ENCODE measurements at places on chromosomes 2 and 18.

DNA sequence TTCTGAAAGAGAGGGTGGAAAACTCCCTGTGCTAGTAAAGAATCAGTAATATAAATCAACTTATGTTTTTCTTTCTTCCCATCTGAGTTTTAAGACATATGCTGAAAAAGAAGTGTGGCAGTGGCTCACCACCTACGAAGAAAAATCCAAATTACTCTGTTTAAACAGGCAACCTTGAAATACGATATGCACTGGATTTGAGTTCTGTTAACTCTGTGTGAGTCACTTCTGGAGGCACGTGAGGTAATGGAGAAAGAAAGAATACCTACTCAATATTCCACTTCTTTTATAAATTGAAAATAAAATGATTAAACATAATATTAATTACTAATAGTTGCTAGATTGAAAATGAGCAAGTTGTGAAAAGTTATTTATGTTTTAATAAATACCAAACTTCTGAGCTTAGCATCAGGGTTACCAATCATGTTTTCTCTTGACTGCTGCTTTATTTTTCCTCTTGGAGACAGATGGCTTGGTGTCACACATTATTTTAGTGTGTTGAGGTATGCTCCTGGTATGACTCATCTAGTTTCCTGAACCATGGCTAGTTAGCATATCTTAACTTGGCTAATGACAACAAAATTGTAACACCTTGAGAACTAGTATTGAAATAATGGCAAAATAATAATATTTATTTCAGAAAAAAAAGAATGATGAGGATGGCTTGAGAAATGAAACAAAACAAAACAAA is 1705.5 kb upstream of the PIK3C3 start:
- DNase-seq = no peak

DNA sequence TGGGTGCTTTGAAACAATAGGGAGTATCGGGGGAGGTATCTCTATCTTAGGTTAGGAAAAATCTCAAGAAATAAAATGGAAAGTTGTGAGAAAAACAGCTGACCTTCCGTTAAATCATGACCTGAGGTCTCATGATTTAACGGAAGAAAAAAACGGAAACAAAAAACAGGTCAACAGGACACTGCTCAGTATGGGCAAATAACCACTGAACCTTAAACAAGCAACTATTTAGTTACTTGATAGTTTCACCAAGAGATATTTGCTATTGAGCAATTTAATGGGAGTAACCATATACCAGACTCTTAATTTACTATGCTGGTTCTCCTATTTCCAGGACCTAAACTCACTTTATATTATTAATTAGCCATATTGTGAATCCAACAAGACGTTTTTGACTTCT is 150.8 kb downstream of the PARD3B start:
- no peak for DNase-seq

DNA sequence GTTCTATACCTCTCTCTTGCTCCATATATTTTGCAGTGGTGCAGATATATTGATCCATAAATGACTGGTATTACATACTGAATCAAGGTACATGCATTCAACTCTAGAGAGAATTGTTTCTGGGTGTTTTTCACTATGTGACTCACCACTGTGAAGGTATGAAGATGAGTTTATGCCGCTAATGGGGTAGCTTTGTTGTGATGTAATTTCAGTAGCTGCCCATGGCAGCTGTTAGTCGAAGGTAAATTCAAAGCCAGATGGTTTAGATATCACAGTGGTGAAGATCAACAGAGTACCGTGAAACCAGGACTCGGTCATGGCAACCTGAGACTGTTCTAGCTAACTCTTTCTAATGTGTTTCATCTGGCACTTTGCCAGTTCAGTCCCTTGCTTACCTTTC is 50.4 kb downstream of the PKP4 start:
- DNase-seq = no peak

- no peak for DNase-seq
Observed at GRCh38 chr2:24613154-24613814, 122.2 kb downstream of the NCOA1 start.

DNA sequence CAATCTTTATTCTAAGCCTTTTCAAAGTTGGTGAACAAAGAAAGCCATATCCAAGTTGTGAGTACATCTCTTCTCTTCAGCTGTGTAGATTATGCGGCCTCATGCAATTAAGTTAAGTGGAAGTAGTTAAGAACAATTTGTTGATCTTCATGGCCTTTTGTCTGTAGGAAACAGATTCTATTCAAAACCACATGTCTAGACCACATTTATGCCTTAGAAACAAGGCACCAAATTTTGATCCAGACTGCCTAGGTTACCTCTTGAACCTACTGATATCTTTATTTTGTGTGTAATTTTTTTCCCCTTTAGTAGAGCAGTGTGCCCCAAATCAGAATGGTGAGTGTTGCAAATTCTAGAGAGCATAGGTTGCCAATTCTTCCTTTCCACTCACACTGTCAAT is 101.6 kb upstream of the CERS6 start:
- DNase-seq = no peak

DNA sequence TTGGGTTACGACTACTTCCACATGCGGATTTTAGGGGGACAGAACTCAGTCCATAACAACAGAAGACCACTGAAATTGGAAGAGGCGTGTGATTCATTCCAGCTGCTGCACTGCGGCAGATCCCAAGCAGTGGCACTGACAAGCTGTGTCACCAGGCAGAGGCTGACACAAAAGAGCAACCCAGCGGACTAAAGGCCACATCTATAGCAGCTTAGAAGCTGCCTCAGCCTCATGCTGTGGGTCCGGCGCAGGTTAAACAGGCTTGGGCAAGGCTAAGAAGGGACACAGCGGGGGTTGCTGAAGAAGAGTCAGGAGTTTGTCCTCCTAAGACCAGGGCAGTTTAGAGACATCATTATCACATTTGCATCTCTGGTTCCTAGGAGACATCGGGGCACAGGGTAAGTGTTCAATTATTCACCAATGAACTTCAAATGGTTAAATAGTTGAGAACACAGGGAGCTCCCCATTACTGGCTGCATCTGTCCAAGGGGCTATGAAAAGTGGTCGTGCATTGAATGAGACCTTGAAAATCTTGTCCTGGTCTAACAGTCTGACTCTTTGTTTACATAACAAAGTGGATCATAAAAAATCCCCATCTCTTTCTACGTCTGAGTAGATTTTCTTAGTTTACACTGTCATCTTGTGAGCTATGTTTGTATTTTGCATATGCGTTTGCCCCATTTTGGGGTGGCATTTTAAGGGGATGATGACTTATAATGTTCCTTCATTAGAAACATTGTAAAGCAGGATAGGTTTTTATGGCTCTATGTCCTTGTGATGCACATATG is 162.3 kb upstream of the TRIB2 start:
- no peak for DNase-seq

DNA sequence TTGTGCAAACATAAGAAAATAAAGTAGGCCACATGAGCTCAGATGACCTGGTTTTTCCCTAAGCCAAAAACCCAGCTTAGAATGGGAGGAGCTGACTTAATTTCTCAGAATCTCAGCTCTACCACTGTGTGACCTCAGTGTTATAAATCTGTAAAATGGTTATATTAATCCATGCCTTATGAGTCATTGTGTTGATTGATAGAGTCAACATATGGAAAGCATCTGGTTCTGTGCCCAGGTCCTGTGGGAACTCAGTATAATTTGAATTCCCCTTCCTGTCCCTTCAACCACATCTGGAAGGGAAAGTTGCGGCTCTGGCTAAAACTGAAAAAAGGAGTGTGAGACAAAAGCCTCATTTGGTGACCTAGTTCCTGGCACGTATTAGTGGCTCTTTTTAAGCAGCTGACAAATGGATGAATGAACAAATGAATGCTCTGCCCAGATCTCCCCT is 25.7 kb downstream of the TMEM177 start:
- DNase-seq = no peak

GRCh38 chr2:234273887-234274584 is 222.8 kb downstream of the ARL4C start:
- DNase-seq = no peak

- no peak for DNase-seq
Observed at GRCh38 chr2:85611217-85611704, 605 bp downstream of the C2orf68 start.

DNA sequence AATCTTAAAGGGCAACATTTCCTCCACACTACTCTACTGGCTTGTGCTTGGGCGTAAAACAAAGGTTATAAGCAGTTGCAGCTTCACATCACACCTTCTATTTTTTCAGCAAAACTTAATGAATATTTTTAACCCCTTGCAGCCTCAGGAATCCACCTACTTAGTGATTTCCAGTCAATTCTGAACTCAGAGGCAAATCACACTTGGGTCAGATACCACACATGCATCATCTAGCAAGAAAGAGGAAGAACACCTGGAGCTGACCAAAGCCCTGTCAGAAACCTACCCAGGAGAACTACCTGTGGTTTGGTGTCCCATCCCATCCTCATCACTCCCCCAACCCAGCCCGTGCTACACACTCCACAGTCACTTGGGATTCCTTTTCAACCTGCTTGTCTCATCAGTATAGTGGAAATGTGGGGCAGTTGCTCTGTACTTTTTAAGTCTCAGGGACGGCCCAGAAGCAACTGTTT is 25.5 kb downstream of the PIAS2 start:
- no peak for DNase-seq

DNA sequence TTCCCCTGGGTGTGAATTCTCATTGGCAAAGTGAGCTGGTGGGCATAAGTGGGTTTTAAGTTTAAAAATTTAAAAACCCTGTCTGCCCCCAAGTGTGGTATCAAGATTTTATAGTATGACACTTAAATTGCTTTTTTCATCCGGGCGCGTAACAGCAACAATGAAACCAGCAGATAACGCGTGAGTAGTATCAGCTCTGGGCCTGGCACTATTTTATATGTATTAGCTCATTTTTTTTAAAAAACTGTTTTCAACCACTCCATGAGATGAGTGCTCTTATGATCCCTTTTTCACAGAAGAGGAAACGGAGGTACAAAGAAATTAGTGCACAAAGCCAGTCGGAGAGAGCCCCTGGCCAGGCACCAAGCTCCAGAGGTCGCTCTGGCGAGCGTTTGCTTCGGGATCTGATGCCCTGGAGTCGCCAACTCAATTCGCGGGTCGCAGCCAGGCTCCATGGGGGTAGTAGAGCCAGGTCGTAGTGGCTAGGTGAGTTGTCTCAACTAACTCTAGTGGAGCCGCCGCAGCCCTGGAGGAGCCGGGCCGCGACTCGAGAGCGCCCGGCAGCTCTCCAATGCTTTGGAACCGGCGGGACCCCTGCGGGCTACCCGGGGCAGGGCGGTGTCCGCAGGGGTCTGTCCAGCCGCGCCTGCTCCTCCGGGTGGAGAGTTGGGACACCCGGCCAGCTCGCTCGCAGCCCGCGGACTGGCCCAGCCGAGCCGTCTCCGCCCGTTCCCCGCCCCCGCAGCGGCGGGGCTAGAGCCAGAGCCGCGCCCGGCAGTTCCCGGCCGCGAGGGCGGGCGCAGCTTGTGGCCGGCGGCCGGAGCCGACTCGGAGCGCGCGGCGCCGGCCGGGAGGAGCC is at the start of gene IL1R1:
TSS of gene IL1R1 (plus strand) at position 777 of the 859 bp plus-strand sequence. CDS start 14,979 bp downstream, outside the sequence.
- DNase-seq = no peak
